ENCODE measurements at places on chromosomes 3 and 15.

DNA sequence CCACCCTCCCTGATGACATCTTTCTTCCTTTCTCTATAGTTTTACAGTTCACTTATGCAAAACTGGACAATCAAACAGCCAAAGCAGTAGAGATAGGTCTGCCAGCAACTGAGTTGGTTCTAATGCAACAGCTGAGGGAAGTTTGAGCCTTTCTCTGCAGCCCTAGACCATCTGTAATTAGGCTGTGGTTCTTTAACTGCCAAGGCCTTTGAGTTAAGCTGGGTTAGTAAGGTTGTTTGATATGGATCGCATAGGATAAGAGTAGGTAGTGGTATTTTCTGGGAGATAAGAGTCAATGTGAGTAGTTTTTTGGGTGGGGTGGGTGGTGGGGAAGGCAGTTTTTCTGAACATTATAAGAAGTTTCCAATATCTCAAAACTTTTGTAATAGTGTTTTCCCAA lies 3.0 kb downstream of the RPL39L start:
- no peak for DNase-seq

DNA sequence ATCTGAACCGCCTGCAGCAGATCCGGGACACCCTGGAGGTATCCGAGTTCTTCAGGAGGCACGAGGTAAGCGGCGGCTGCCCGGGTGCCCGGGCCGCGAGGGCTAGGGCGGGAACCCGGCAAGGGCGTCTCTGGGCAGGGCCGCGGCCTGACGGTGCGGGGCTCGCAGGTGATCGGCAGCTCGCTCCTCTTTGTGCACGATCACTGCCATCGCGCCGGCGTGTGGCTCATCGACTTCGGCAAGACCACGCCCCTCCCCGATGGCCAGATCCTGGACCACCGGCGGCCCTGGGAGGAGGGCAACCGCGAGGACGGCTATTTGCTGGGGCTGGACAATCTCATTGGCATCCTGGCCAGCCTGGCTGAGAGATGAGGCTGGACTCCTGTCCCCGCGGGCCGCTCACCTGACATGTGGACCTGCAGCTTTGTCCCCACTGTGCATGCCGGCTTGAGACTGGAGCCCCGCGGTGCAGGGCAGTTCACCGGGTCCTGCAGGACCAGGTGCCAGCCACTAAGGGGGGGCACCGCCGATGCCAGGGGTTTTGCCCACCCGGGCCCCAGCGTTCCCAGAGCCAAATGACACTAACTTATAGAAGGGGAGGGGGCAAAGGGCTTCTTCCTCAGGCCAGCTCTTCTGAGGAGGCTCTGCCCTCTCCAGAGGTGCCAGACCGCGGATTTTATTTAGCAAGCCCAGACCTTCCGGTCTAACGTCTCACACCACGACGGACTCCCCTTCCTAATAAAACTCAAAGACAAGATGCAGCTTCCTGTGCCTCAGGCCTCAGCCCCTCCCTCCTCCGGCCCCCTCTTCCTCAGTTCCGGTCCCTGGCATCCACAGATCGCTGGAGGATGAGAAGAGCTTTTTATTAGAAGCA lies 9.4 kb downstream of the ITPKA start:
- DNase-seq, result no peak

GRCh38 chr3:69566275-69566674 lies 173.0 kb upstream of the MITF start:
- DNase-seq, result no peak

DNA sequence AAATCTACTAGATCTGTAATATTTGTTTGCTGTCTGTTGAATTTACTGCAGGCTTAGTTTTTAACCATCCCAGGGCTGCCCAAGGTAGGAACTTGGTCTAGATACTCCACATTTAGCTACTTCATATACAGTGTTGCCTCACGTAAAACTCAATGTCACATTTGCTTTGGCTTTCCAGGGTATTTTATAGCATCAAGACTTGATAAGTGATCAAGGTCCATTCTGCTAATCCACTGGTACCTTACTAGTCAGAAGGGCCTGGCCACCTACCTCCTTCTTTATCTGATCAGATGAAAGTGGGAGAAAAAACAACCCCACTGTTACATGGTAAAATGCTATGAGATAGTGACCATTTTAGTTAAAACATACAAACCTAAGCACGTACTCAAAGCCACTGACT lies 25.5 kb upstream of the GREM1 start:
- DNase-seq, result no peak

- DNase-seq, result no peak
Observed at GRCh38 chr3:23277688-23278087, 74.6 kb downstream of the UBE2E2 start.

GRCh38 chr15:70857562-70858285 lies 3.8 kb upstream of the LARP6 start:
- no peak for DNase-seq

DNA sequence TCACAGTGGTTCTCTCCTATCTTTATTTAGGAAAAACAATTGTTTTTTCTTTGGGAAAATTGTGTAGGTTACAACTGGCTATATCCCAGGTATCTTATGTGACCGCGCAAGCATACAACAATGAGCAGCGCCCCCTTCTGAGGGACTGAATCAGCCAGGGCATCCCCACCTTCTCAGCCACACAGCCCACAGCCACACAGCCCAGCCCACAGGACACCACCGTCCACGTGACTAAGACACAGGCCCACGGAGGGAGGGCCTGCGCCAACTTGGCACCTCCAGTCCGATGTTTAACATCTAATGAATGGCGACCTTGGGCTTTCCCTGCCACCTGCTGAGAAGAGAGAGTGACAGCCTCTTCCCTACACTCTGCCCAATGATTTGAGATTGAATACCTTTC lies 68.1 kb downstream of the ATP10A start:
- no peak for DNase-seq

GRCh38 chr3:23711916-23712494 lies 93.8 kb upstream of the UBE2E1 start:
- DNase-seq, result no peak

DNA sequence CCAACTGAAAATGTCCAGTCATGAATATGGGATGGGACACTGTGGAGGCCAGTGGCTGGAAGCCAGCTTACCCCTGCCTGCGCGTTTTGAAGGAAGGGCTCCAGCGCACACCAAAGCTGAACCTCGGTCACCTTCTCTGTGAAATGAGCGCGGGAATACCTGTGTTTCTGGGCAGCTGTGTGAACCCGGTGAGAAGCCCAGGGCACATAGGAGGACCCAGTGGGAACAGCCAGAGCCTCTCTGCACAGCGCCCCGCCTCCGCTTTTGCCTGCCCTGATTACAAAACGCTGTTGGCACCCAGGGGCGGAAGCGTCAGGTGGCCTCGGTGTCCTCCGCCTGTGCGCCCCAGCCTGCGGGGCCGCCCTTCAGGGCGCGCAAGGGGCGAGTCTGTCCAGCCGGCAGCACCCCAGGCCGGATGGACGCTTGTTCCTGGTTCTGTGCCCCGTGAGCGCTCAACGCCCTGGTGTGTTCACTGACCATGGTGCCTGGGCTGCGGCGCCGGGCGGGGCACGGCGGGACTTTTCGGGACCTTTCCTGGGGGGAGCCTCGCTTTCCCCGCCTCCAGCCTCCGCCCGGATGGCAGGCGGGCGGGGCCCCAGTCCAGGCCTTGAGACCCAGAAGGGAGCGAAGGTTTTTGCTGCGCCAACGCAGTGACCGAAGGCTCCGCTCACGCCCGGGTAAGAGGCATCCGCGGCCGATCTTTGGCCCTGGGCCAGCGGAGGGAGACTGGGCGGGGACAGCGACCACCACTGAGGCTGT lies at the start of gene SQOR:
Gene SQOR (plus strand): TSS at position 598 of the 759 bp plus-strand sequence. CDS start 23,895 bp downstream, outside the sequence.
- no peak for DNase-seq

DNA sequence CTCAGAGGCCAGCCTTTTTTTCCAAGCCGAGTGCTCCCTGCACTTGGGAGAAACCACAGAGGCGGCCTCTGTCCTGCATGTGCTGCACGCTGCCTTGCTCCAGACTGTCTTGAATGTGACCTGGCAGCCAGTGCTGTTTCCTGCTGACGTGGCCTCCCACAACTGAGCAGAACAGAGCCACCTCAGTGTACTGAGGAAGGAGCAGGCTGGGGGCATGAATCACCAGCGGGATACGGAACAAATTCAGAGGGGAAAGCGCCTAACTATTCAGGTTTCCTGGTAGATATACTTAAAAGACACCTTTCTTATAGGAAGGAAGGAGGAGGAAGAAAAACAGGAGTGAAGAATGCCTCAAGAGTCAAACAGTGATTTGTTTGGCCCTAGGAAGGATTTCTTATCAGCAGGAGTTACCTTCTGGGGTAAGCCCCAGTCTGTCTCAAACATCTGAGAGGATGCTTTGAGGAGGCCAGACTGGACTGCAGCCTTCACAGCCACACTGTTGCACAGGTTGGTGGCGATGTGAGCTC lies 114.0 kb downstream of the FNDC3B start:
- DNase-seq, result peak; percentile 90

GRCh38 chr3:47890828-47891612 lies 88.1 kb downstream of the DHX30 start:
- DNase-seq, result no peak

DNA sequence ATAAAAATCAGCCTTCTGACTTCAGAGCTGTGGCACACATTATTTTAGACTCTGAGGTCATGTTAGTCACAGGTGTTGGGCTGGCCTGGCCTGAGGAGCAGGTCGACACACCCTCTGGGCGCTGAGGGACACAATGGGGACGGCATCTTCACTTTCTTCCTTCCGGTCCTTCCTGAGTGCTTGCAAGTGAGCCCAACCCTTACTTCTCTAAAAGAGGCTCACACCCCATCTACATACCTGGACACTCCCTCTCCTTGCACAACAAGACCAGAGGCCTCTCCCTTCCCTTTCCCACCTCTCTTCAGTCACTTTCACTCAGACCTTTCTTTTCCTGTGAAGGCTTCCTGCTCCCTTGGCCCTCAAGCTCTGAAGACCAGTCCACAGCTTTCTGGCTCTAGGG lies 85.4 kb downstream of the XXYLT1 start:
- DNase-seq, result no peak

- DNase-seq, result no peak
Observed at GRCh38 chr3:128823631-128824030, 55.8 kb upstream of the ACAD9 start.

DNA sequence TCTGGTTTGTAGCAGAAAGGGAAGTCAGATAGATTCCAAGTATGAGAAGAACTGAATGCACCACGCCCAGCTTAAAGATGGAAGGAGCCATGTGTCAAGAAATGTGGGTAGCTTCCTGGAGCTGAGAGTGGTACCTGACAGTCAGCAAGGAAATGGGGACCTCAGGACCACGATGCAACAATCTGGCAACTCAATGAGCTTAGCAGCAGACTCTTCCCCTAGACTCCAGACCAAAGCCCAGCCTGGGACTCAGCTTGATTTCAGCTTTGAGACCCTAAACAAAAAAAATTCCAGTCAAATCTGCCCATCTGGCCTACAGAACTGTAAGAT lies 24.4 kb downstream of the MIX23 start:
- no peak for DNase-seq

DNA sequence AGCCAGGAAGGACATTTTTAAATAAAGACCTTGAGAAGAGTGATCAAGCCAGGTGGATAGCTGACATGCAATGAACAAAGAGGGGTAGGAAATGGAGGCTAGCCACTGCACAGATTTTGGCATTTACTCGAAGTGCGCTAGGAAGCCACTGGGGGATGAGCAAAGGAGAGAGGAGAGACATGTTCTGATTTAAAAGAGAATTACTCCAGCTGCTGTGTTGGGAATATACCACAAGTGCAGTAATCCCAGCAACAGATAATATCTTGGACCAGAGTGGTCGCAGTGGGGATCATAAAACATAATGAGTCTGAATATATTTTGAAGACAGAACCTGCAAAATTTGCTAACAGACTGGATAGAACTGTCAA lies 19.9 kb downstream of the KPNA4 start:
- no peak for DNase-seq

GRCh38 chr15:58244536-58244935 lies 106.4 kb downstream of the AQP9 start:
- DNase-seq, result no peak
